Hair follicular keratinocyte (primary cell): ENCODE measurements at places on chromosomes 5 and 9. TPM values are rescaled to one million over a fixed set of nuclear protein-coding genes. Genes with fewer than 3 reads are reported as not detected.

MYORG gene
- 10.4 and 12.7 TPM in 2 replicates for total RNA-seq

COL15A1 gene
- not detected in 2 replicates for total RNA-seq

ANKRD34B gene
- not detected in 2 replicates for total RNA-seq

TMEM252 gene
- total RNA-seq: not detected in 2 replicates

ZNF608 gene
- 0.95 and 3.5 TPM in 2 replicates for total RNA-seq

SPATA31A1 gene
- not detected in 2 replicates for total RNA-seq

TAS2R1 gene
- total RNA-seq: not detected in 2 replicates

RANBP6 gene
- total RNA-seq: 8.8 and 12.4 TPM in 2 replicates

ST8SIA4 gene
- 0.08 and 0.76 TPM in 2 replicates for total RNA-seq

FAM120A gene
- 69.9 and 73.9 TPM in 2 replicates for total RNA-seq

LRSAM1 gene
- total RNA-seq: 12.8 and 16.8 TPM in 2 replicates

CCDC183 gene
- total RNA-seq: 1.3 TPM in 1 of 2 replicates, not detected in the other

SPATA31C1 gene
- total RNA-seq: not detected in 2 replicates

C5orf46 gene
- total RNA-seq: not detected in 2 replicates

SLC36A2 gene
- not detected in 2 replicates for total RNA-seq

VAV2 gene
- total RNA-seq: 22.5 and 24.4 TPM in 2 replicates

RXRA gene
- 35.8 and 41.9 TPM in 2 replicates for total RNA-seq

HAND1 gene
- total RNA-seq: not detected in 2 replicates

FAM78A gene
- total RNA-seq: 0.49 and 0.62 TPM in 2 replicates

XRCC4 gene
- total RNA-seq: 9.1 and 18.1 TPM in 2 replicates

PCDHB13 gene
- total RNA-seq: not detected in 2 replicates

PDLIM4 gene
- 44.2 and 74.6 TPM in 2 replicates for total RNA-seq

PCDHGA9 gene
- total RNA-seq: 0.53 and 0.70 TPM in 2 replicates

NOTCH1 gene
- total RNA-seq: 62.9 and 93.1 TPM in 2 replicates

GRXCR2 gene
- total RNA-seq: not detected in 2 replicates
